ENCODE measurements at places on chromosomes 5 and 9.

- no peak for DNase-seq
Observed at GRCh38 chr5:73672132-73672531, 46.1 kb downstream of the ARHGEF28 start.

- DNase-seq = no peak
Observed at GRCh38 chr5:125125031-125125823, 378.8 kb upstream of the ZNF608 start.

- DNase-seq = no peak
Observed at GRCh38 chr5:80884929-80885328, 75.2 kb upstream of the RASGRF2 start.

DNA sequence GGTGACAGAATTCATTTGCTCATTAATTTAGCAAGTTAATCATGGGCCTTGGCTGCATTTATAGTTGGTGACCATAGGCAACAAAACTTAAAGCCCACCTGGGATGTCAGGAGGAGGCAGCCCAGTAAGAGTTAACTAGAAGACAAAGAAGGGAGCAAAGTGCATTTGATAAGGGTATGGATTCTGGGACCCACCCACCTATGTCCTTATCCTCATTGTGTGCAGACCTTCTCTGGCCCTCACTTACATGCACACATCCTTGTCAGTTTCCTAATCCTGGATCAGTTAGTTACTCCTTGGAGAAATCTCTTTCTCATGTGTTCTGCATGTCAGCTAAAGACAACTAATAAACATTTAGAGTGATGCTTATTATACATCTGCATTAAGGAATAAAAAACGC lies 24.6 kb downstream of the MEF2C start:
- no peak for DNase-seq

GRCh38 chr9:4059437-4059836 lies 240.4 kb downstream of the GLIS3 start:
- no peak for DNase-seq

DNA sequence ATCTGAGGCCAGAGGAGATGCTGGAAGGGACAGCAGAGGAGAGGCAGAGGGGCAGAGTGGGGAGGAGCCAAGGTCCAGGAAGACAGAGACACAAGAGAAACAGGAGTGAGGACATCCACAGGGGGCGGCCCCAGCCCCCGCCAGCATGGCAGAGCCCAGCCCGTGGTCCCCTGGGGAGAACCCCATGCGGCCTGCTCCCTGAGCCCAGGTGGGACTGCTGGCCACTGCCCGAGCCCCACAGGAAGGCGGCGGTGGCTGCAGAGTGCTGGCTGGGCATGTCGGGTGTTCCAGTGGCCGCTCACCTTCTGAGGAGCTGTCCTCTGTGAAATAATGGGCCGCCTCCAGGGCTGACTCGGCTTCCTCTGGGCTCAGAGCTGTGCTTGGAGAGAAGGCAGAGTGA lies 8.9 kb upstream of the MRNIP start:
- no peak for DNase-seq

DNA sequence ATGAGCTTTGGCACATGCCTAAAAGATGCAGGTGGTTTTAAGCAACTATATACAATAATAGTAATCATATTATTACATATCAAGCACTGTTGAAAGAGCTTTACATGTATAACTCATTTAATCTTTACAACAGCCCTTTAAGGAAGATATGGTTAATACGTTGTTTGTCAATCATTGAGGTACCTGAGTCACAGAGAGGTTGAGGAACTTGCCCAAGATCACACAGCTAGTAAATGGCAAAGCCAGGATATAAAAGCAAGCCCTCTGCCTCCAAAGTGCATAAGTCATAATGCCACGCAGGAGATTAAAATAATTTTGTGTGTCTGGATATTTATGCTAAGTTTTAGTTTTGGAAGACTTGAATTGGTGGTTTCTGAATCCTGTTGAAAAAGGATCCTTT lies 90.2 kb downstream of the DAPK1 start:
- DNase-seq = no peak

- no peak for DNase-seq
Observed at GRCh38 chr5:154523709-154524108, 45.7 kb upstream of the HAND1 start.

DNA sequence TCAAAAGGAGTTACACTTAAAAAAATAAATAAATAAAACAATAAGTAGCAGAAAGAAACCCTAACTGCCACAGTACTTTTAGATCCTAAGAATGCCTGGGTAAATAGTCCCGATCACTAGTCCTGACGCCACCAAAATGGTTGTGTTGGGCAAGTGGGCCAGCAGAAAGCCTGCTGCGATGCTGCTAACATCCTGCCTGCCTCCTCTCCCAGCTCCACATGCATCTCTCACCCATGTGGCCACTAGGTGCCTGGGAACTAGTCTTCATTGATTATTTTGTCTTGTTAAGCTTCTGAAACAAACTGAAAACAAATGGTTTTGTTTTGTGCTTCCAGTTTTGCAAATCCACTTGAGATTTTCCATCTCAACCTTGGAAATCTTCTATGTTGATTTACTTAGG lies 54.4 kb upstream of the TRAF1 start:
- DNase-seq = no peak

DNA sequence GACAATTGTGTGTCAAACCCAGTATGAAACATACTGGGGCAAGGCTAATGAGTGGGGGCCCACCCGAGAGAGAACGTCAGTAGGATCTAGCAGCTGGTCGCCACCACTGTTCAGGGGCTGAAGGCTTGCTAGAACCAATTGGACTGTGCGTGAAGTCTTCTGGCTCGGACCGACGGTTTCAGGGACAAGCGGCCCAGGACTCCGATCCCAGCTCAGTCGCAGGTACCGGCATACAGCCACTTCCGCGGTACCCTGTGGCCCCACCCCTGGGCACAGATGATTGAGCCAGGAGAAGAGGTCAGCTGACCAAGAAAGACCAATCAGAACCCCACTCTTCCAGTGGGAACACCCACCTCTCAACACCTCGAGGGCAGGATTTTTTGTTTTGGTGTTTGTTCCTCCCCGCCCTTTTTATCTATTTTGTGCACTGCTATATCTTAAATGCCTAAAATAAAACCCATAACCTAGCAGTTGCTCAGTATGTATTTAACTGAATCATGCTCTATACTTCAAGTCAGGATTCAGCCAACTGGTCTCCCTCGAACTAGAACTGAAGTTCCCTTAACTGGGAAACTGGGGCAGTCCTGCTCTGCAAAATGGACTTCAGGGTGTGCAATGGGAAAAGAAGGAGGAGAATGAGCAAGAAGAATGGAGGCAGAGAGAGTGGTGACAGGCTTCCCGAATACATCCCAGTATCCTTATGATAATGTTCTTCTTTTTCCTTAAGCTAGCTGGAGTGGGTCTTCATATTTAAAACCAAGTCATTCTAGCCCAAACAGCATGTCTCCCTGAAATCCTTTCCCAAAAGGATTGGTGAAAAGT lies 21.1 kb upstream of the CPEB4 start:
- no peak for DNase-seq

- peak; percentile 23 for DNase-seq
Observed at GRCh38 chr9:91117959-91118703, 243.6 kb downstream of the AUH start.

DNA sequence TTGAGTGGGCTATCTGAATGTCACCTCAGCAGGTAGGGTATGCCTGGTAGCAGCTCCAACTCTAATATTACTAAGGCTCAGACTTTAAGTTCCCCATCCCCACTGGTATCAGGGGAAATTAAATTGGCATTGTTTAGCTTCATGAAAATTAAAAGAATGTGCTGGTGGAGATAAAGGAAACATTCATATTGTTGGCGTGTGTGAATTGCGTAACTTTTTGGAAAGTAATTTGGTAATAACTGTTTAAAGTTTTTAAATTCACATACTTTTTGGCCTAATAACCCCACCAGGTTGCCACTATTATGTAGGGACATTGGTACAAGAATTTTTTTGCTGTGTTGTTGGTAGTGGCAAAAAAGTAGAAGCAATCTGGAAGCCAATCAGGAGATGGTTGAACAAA lies 29.4 kb downstream of the TNPO1 start:
- no peak for DNase-seq

DNA sequence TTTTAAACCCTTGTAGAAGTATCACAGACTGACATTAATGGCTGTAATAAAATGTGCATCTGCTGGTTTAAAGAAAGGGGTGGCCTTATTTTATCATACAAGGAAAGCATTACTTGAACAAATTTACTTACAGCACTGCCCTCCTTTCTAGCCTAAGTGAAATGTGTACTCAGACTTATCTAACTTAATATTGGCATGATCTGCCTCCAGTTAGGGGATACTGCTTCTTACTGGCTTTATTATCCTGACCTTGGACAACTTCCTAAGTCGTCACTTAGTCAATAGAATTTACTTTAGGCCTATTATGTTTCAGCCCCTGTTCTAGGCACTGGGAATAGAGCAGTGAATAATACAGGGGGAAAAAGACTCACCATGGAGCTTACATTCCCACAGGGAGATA lies 79.4 kb downstream of the TEK start:
- DNase-seq = no peak

DNA sequence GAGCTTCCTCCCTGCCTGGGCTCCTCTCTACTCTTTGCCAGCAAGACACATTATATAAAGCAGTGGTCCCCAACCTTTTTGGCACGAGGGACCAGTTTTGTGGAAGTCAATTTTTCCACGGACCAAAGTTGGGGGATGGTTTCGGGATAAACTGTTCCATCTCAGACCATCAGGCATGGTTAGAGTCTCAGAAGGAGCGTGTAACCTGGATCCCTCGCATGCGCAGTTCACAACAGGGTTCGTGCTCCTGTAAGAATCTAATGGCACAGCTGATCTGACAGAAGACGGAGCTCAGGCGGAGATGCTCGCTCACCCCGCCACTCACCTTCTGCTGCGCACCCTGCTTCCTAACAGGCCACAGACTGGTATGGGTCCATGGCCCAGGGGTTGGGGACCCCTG lies 142.8 kb downstream of the LIFR start:
- DNase-seq = no peak

- DNase-seq = no peak
Observed at GRCh38 chr9:105621001-105621400, 41.3 kb upstream of the TAL2 start.

DNA sequence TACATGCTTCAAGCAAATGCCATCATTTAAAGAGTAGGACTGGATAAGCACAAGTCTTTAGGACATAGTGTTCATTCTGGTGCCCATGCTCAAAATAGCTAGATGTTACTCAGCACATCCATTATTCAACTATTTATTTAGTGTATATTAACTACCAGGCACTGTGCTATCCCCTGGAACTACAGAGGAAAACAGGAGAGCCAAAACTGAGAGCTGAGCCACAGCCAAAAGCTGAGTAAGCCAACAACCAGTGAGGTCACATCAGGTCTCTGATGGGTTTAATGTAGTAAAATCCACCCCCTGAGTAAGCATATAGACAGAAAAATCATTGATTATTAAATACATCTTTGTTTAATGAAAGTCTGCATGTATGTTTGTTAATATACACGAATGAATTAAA lies 469.3 kb upstream of the DMAC1 start:
- DNase-seq = no peak

GRCh38 chr5:76652809-76653414 lies 29.7 kb upstream of the F2RL2 start:
- no peak for DNase-seq

- no peak for DNase-seq
Observed at GRCh38 chr5:36397901-36398536, 96.3 kb upstream of the RANBP3L start.

- no peak for DNase-seq
Observed at GRCh38 chr9:112020680-112021596, 124.3 kb downstream of the UGCG start.

DNA sequence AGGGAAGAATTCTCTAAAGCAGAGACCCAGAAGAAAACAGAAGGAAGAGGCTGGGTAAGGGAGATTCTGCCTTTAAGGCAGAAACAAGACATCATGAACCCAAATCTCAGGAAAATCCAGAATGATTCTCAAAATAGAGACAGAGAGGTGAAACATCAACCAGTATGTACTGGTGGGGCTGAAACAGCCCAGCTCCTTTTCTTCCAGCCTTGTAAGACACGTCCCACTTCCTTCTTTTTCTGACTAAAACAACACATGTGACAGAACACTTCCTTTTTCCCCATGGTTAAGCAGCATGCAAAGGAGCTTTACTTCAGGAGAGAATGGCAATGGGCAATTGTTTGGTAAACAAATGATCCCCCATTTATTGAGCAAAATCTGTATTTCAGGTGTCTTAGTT lies 230.8 kb upstream of the NR4A3 start:
- DNase-seq = no peak

DNA sequence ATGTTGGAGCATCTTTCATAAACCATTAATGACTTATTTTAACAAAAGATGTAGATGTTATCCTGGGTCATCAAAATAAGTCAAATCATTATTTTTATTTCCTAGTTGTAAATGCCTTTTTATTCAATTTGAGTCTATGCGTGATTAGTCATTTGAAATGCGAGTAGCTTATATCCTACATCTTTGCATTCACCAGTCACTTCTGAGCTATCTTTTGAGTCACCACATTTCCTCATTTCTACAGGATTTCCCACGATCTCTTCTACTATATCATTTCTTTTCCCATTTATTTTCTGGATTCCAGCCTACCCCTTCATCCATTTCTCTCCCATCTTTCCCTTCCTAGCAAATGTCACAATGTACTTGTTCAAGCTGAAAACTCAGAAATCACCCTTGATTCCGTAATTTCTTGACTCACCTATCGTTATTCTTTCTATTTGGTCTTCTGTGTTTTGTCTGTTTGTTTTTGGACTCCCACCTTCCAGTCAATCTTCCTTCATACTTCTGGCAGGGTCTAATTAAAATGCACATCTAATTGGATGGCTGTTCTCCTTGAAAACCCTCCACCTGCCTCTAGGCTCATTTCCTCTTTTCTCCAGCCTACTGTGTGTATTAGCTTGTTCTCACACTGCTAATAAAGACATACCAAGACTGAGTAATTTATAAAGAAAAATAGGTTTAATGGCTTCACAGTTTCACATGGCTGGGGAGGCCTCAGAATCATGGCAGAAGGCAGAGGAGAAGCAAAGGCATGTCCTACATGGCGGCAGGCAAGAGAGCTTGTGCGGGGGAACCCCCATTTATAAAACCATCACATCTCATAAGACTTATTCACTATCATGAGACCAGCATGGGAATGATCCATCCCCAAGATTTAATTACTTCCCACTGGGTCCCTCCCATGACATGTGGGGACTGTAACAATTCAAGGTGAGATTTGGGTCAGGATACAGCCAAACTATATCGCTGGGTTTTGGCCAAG lies 112.4 kb downstream of the MEF2C start:
- no peak for DNase-seq

GRCh38 chr5:124698770-124699169 lies 47.7 kb downstream of the ZNF608 start:
- no peak for DNase-seq

- no peak for DNase-seq
Observed at GRCh38 chr5:59260973-59261372, 632.6 kb downstream of the PDE4D start.

- DNase-seq = no peak
Observed at GRCh38 chr5:32210151-32210550, 36.0 kb upstream of the GOLPH3 start.

Measured in H1 (cell line).